ENCODE measurements at places on chromosomes 1 and 21.

GRCh38 chr1:200954434-200954833 lies 59.7 kb downstream of the INAVA start:
- DNase-seq: no peak

GRCh38 chr21:16536140-16536539 lies 806.4 kb downstream of the USP25 start:
- no peak for DNase-seq

DNA sequence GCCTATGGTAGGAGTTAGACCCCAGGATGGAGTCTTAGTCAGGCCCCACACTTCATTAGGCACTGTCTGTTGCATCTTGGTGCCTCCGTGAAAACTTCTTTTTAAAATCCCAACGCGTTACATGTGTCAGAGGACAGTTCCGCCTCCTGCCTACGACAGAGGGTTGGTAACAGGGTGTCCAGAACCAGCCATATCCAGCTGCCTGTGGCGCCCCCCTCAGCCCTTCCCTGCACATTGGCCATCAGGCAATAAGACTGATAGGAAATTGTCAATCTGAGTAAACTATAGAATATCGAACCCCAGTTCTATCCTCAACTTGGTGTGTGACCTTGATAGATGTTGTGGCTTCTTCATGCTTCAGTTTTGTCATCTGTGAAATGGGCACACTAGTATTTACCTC lies 108.6 kb upstream of the CSF3R start:
- DNase-seq: no peak

- no peak for DNase-seq
These were observed 132.5 kb downstream of the ZNF326 start for GRCh38 chr1:90127288-90127953.

- DNase-seq: peak; percentile 33
These were observed 814.4 kb upstream of the RGS18 start for GRCh38 chr1:191343816-191344215.

DNA sequence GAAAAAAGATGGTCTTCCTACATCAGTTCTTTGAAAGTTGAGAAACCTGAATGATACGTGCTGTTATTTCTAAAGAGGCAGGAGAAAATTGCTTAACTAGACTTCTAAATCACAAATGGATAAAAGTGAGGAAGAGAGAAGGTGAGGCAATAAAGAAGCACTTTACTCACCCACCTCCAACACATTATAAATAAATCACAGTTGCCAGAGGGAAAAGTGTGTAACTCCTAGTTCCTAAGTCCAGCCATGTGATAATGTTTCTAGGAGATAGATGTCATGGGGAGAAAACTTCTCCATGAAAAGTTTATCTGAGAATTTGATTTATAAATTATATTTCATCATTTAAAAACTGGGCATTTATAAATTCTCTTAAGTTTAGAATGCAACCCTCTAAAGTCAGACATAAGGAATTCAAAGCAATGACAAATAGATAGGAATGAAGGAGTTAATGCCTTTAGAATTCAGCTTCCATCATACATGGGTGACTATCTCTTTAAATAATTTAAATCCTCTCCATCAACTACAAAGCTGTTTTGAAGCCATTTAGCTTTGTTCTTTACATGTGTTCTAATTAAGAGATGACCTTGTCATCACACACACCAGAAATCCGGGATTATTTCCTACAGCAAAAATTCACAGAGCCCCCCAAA lies 60.0 kb downstream of the NRIP1 start:
- no peak for DNase-seq

DNA sequence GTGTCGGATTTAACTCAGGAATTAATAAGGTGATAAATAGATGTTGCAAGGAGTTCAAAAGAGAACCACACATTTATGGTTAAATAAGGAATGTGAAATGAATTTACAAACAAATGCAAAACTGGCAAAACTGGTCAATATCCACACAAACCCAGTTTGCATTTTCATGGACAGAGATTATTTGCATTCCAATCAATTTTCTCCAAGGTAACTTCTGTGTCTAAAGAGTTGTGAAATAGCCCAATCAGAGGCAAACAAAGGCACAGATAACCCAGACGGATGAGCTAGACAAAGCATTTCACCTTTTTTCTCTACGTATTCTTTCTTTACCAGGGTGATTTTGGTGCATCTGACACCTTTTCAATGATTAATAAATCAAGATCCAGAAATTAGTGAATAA lies 63.9 kb downstream of the MAP3K7CL start:
- DNase-seq: peak; percentile 35

- peak; percentile 31 for DNase-seq
These were observed 1.1 kb downstream of the PIK3CD start for GRCh38 chr1:9652379-9653209.

- no peak for DNase-seq
These were observed 11.1 kb downstream of the VSIG8 start for GRCh38 chr1:159851407-159851806.

DNA sequence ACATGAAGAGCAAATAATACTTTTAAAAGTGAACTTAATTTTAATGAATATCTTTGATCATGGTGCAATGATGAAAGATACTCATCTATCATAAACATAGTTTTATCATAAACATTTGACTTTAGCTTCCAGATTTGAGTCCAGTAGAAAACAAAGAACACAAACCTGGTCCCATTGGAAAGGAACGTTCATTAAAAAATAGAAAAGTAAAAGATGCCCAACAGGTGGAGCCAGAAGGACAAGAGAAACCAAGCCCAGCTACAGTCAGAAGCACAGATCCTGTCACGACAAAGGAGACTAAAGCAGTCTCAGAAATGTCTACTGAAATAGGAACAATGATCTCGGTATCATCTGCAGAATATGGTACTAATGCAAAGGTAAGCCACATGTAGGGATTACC lies 55.6 kb upstream of the MYOCOS start:
- DNase-seq: peak; percentile 29
